Activated CD4-positive, alpha-beta T cell treated with anti-CD3 and anti-CD28 coated beads for 48 hours (primary cell): ENCODE measurements at places on chromosomes 6 and 20.

- DNase-seq, result no peak
Observed at GRCh38 chr20:10919396-10920140, 245.8 kb upstream of the JAG1 start.

- DNase-seq, result peak; percentile 46
Observed at GRCh38 chr6:114747995-114748625, 405.3 kb upstream of the HS3ST5 start.

DNA sequence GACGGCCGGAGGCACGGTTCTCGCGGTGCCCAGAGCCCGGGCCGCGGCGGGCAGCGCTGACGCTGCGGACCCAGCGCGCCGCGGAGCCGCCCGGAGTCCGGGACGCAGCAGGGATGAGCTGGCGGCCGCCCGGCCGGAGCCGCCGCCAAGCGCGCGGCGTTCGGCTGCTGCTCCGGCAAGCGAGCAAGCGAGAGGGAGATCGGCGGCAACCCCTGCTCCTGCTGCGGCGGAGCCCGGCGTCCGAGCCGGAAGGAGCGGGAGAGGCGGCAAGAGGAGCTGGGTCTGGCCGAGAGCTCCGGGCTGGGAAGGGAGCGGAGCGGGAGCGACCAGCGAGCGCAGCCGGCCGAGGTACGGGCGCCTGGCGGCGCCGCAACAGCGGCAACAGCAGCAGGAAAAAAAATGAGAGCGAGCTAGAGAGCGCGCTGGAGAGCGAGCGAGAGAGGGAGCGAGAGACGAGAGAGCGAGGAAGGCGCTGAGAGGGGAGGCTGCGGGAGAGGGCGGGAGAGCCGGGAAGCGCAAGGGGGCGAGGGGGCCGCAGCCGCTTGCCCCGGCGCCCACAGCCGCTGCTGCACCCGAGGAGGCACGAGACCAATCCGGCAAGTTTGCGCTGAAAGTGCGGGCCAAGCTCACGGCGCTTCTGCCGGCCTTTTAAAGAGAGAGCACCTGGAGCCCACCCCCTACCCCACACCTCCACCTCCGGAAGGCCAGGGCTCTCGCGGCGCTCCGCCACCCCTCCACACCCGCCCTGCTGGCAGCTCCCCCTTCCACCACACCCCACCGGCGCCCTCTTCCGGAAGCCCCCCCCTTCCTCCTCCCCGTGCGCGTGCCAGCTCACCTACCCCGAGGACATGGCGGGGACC is 496 bp downstream of the GRM4 start:
- peak; percentile 35 for DNase-seq

DNA sequence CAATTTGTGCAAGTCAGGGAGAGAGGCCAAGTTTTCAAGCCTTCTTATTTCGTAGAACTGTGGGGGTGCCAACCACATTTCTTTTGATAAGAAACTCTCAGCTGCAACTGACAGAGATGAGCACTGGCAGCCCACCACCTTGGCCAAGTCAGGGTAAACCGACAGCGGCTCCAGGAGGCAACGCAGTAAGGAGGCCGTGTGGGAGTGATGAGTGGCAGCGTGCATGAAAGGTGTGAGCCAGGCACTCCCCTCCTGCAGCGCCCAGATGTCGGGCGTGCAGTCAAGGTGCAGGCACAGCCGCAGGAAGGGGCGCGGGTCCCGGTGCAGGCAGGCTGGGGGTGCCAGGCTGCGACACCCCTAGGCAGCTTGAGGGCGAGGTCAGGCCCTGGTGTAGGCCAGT is 49.2 kb upstream of the HDAC2 start:
- no peak for DNase-seq

GRCh38 chr6:36118550-36119107 is 11.7 kb upstream of the MAPK13 start:
- DNase-seq, result peak; percentile 69

DNA sequence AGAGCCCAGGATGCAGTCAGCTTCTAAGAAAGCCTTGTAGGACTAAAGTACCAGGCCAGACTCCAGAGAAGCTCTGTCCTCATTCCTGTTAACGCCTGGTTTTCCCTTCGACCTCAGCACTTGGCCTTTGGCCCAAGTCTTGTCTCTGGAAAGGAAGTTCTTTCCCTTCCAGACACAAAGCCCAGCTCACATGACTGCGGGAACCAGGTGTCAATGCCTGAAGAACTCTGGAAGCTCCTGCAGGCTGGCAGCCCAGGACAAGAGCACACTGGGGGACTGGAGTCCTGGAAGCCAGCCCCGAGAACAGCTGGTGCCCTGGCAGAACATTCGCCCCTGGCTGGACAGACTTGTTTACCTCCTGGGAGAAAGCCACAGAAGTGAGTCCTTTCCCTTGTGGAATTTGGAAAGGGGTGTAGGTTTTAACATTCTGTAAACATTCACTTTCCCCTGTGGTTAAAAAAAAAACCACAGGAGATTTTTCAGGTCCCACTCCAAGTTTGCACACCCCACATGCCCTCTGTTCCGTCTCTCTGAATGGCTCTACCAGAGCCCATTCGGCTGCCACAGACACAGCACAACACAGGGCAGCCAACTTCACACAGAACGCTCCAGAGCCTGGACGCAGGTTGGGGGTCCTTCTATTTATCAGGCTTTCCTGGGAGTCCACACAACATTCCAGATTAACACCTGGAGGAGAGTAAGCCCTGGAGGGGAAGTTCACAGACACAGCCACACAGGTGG is 18.1 kb downstream of the ACSS1 start:
- DNase-seq, result no peak

GRCh38 chr6:168096271-168096764 is 17.3 kb upstream of the FRMD1 start:
- DNase-seq, result no peak

DNA sequence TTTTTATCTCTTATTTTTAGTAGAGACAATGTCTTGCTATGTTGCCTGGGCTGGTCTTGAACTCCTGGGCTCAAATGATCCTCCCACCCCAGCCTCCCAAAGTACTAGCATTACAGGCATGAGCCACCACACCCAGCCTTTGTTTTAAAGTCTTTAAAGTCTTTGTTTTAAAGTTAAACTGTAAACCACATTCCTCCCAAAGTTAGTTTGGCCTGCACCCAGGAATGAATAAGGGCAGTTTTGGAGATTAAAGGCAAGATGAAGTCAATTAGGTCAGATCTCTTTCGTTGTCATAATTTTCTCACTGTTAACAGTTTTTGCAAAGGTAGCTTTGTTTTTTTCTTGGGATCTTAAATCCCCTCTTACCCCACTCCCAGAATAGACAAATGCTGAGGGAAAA is 63.8 kb downstream of the UBR2 start:
- no peak for DNase-seq

DNA sequence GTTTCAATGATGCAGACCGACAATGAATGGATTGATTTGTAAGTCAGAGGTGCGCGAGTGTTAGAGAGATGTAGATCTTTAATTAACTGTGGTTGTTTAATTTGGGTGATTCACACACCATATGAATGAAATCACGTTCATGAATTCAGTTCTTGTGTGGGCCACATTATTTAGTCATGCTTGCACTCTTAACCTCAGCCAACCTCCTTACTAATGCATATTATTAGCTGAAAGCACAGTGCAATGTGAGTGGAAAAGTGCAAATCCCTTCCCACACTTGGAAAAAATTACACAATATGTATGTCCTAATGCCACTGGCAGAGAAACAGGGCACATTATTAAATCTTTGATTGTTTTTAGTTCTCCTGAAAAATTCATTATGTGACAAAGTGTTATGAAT is 512.5 kb downstream of the BCKDHB start:
- DNase-seq, result no peak

DNA sequence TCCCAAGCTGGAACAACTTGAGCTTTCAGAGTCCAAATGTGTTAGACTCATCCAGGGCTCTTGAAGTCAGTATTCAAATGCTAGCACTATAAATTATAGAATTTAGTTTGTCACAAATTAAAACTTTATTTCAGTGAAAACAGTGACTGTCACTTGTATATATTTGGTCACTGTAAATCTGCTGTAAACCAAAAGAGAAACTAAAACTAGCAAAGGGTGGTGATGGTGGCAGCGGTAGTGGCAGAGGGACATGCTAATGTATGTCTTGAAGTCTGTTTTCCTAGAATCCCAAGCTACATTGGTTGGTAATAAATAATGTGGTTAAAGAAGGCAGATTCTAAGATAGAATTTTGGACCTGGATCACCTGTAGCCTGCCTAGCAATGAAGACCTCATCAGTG is 140.4 kb upstream of the CENPW start:
- no peak for DNase-seq

GRCh38 chr6:20905377-20905776 is 371.1 kb downstream of the CDKAL1 start:
- no peak for DNase-seq

GRCh38 chr6:13486679-13487121 is 700 bp downstream of the GFOD1 start:
- peak; percentile 78 for DNase-seq

GRCh38 chr6:139108378-139108777 is 26.5 kb upstream of the HECA start:
- DNase-seq, result no peak

DNA sequence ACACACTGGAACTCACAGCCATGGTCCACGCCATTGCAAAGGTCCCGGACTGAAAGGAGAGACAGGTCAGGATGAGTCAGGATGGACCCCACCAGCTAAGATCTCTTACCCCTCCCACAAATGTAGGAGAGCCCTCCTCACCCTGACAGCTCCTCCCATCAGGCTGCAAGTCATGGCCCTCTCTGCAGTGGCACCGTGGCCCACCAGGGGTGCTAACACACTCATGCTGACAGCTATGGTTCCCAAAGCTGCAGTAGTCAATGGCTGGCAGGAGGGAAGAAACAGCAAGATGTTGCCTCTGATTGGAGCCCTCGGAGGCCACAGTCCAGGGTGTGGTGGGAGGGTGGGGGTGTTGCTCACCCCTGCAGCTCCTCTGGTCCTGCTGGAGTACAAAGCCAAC is 5.7 kb upstream of the RBPJL start:
- peak; percentile 77 for DNase-seq

GRCh38 chr6:140382355-140382754 is 1007.9 kb upstream of the CITED2 start:
- DNase-seq, result no peak

- DNase-seq, result no peak
Observed at GRCh38 chr6:42152024-42152423, 9.6 kb upstream of the C6orf132 start.

DNA sequence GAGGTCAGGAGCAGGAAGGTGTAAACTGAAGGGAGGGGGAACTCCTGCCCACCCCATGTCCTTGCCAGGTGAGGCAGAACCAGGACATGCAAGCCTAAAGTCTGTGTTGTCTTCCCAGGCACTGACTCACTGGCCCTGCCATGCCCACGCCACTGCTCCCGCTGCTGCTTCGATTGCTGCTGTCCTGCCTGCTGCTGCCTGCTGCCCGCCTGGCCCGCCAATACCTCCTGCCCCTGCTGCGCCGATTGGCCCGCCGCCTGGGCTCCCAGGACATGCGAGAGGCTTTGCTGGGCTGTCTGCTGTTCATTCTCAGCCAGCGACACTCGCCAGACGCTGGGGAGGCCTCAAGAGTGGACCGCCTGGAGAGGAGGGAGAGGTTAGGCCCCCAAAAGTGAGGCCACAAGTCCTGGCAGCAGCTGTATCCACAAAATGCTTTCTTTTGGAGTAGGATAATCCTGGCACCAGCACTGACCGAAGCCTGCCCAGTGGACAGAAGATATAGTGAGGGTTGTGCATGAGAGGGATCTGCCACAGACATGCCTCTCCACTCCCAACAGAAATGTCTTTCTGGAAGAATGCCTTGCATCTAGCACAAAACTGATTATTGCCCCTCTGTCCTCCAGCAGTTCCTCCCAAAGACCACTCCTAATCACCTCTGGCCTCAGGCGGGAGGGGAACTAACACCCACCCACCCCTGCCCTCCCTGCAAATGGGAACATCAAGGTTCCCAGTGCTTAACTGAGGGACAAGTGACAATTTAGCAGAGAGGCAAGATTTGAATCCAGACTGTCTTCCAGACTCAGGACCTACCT is 812 bp downstream of the MYMX start:
- no peak for DNase-seq

DNA sequence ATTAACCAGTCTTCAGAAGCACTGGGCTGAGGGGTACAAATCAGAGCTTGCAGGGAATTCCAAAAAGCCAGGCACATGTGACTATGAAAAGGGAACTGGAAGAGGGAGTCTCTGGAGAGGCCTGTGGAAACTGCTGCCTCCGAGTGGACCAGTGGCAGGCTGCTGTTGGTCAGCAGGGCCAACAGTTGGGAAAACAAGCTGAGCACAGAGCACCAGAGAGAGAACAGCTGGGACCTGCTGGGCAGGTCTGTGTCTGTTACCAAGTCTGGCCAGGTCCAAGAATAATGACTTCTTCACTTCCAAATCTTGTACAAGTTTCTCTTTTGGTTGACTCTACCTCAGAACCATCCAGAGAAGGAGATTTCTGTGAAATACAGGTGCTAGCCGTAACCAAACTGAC is 81.4 kb downstream of the LIN28B start:
- DNase-seq, result no peak

GRCh38 chr20:4036351-4036750 is 21.0 kb upstream of the RNF24 start:
- no peak for DNase-seq

- no peak for DNase-seq
Observed at GRCh38 chr20:52234302-52235045, 42.9 kb upstream of the ZFP64 start.

- DNase-seq, result peak; percentile 68
Observed at GRCh38 chr20:13302647-13303450, 81.8 kb downstream of the ISM1 start.

- no peak for DNase-seq
Observed at GRCh38 chr20:52193886-52194545, 2.4 kb upstream of the ZFP64 start.

- peak; percentile 50 for DNase-seq
Observed at GRCh38 chr6:130848945-130849344, 21.7 kb downstream of the SMLR1 start.

DNA sequence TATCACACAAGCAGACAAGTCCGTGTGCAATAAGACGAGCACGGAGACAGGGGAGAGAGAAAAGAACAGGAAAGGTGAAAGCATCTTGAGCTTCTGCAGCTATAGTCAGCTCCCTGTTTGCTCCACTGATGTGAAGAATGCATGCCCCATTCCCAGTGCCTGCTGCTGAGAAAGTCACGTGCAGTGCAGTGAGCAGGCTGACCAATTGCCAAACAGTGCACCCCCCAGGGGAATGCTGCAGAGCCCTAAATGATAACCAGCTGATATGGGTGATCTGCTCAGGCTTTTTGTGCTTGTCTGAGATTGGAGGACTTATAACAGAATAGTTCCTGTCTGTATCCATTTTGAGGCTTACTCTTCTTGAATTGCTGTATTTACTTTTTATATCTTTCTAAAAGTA is 121.5 kb downstream of the PACRG start:
- no peak for DNase-seq

DNA sequence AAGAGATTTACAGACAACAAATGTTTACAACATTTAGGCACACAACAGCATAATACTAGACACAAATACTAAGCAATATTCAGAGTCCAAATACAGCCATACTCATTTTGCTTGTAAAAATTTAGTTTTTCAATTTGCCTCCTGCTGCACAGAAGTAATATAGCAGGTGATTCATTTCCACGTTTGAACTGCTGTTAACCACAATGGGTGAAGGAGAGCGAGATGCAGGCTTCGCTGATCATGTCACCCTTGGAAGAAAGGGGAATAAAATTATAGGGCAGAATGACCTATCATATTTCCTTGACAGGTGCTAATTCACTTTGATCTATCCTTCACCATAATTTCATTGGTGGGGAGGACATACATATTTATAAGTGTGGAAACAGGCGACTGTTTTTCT is 643.8 kb upstream of the AGPAT4 start:
- no peak for DNase-seq

GRCh38 chr6:56742122-56742791 is 99.6 kb upstream of the DST start:
- no peak for DNase-seq
